ENCODE measurements at places on chromosomes 2 and 18. TPM values are rescaled to one million over a fixed set of nuclear protein-coding genes. Genes with fewer than 3 reads are reported as not detected.

The GREB1 gene
- total RNA-seq = 0.21 TPM

The GULP1 gene
- total RNA-seq = 62.7 TPM

The CCDC68 gene
- 9.2 TPM for total RNA-seq

The ARL4C gene
- 7.7 TPM for total RNA-seq

The CRIM1 gene
- total RNA-seq = 45.4 TPM

The HOXD10 gene
- not detected for total RNA-seq

The TUBA3E gene
- total RNA-seq = not detected

The BUB1 gene
- total RNA-seq = 6.5 TPM

The CCDC150 gene
- 4.6 TPM for total RNA-seq

The CYP26B1 gene
- 0.24 TPM for total RNA-seq

The ALPG gene
- total RNA-seq = not detected

The PTPN2 gene
- total RNA-seq = 42.0 TPM

The ATP6V1B1 gene
- total RNA-seq = not detected

The PJVK gene
- not detected for total RNA-seq

The UGT1A8 gene
- total RNA-seq = under 0.01 TPM

The IL36B gene
- not detected for total RNA-seq

The RAB6C gene
- total RNA-seq = not detected

The PIEZO2 gene
- 0.48 TPM for total RNA-seq

The MRPS9 gene
- total RNA-seq = 18.5 TPM

The ANKRD30BL gene
- under 0.01 TPM for total RNA-seq

The HOXD3 gene
- not detected for total RNA-seq

The PIAS2 gene
- 13.3 TPM for total RNA-seq

Measured in tracheal epithelial cell (primary cell).